ENCODE measurements at places on chromosomes 7 and 10.

DNA sequence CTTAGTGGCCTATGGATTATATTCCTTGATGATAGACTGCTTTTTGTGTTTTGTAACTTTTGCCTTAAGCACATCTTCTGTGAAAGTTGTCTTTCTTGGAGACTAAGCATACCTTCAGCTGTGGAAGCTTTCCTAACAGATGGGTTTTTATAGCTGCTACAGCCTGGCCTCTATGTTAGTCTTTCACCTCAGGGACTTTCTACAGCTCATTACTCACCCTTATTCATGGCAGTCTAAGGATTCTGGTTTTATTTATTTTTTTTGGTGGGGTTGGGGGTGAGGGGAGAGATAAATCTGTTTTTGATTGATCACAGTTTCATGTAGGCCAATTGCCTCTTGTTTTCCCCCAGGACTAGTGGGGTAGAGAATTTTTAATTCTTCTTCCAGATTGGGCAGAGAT, 219.9 kb downstream of the DKK1 start:
- DNase-seq: no peak

DNA sequence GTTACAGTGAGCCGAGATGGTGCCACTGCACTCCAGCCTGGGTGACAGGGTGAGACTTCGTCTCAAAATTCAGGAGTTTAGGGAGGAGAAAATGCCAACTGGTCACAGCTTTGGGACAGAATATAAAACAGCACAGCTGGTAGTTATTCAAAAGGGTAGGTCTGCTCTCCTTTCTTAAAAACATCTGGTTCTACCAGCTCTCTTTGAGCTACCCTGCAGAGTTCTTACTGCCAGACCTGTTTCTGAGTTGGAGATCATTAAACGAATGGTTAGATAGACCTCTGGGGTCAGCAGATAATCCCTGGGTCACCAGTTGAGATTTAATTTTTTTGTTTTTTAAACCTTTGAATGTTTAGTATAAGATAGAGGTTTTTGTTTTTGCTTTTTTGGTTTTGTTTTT, 52.6 kb downstream of the MCU start:
- DNase-seq: no peak

DNA sequence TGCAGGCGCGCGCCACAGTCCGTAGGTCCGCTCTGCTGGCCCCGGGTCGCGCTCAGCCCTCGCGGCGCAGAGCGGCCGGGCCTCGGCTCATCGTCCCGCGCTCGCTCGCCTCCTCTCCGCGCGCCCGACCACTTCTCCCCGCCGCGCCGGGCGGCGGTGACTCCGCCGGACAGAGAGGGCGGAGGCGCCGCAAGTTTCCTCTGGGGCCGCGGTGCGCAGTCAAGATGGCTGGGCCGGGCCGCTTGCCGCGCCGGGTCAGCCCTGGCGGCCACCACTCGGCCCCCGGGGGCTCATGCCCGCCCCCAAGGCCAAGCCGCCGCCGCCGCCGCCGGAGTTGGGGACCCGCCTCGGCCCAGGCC, 441 bp downstream of the FZD8 start:
- DNase-seq: no peak

- no peak for DNase-seq
Measured at GRCh38 chr7:6032167-6032566, 991 bp downstream of the ANKRD61 start.

DNA sequence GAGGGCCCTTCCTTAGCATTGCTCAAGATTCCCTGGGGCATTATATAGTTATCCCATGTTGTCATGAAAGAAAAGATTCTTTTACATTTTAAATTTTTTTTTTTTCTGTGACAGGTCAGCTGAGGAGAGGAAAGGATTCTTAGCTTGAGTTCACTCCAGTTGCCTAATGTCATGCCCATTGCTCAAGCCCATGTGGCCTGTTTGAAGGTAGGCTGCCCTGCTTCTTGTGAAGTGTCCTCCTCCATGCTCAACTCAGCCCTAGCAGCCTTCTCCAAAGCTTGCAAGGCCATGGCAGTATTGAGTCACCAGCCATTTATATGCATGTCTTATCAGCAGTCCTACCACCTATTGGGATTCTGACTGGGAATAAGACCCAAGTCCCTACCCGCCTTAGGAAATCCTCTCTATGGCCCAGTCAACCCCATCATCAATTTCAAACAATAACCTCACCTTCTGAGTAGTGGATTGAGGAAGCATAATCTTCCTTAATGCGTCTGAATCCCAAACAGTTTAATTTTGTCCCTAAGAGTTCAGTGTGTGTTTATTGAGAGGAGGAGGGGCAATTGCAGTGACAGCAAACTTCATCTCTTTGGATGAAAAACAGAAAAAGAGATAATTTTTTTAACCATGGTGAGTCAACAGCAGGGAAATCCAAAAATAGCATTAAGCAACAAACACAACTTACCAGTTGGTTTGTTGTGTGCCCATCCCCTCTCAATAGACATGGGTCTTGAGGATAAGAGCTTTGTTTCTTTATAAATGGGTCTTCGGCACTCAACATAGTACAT, 38.6 kb upstream of the WASL start:
- DNase-seq: no peak

GRCh38 chr7:77710861-77711260, 14.6 kb downstream of the RSBN1L start:
- no peak for DNase-seq

DNA sequence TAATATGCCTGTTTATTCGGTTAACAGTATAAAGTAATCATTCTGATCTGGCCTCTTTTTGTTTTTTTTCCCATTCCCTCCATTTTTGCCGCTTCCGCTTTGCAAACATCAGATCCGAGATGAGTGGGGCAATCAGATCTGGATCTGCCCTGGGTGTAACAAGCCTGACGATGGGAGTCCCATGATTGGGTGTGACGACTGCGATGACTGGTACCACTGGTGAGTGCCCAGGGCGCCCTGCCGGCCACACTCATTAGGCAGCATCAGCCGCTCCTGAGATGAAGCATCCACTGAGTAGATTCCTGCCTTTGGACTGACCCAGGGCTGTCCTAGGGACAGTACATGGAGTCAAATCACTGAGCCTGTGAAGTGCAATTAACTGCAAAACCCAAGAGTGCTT, 40.9 kb upstream of the GATA3 start:
- no peak for DNase-seq

DNA sequence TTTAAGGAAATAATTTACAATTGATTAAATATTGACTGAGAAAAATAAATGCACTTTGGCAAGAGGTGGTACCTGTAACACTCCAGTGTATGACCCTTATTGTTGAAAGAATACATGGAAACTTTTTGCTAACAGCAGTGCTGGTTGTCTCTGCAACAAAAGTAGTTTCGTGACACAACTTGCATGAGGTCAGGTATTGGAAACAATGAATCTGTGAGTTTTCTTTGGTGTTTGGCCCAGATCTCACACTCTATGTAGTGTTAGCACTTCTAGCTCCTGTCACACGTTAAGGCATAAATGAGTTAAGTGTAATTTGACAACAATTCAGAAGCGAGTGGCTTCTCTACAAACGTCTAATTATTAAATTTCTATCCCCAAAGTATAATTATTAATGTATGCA, 137.7 kb upstream of the MDFIC start:
- no peak for DNase-seq

DNA sequence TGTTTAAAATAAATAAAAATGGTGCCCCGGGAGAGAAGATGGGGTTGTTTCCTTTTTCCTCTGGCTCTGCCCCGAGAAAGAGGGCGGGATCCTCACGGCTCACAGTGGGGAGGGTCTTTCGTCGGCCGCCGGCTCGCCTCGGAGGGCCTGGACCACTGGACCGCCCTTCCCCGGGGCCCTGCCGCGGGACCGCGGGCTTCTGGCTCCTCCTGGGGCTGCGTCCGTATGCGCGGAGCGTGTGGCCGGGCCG, 3.5 kb upstream of the IGF2BP3 start:
- DNase-seq: no peak

DNA sequence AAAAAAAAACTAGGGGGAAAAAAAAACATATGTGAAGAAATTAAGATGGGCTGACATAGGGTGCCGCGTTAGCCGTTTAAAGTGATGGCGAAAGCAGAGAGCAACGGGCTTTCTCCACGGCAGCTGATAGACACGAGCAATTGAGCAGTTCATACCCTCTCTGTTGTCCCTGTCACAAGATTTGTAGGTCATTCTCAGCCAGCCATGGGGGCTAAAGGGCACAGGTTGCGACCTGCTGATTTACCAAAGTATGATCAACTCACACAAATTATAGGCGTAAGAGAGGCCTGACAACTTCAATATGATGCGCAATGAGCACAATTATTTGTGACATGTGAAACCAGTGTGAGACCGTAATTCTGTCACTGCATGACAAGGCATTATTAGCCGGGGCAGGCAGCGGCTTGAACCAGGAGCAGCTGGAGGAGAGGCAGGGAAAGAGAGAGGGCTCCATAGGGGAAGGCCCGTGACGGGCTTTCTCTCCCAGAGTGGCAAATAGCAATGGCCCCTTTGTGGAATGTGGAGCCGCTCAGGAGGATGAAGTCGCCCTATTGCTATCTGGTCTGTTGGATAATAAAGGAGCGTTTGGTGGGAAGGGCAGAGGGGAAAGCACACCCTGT, 195.1 kb upstream of the HABP2 start:
- DNase-seq: no peak

GRCh38 chr7:140967438-140967837, 42.7 kb upstream of the BRAF start:
- no peak for DNase-seq

DNA sequence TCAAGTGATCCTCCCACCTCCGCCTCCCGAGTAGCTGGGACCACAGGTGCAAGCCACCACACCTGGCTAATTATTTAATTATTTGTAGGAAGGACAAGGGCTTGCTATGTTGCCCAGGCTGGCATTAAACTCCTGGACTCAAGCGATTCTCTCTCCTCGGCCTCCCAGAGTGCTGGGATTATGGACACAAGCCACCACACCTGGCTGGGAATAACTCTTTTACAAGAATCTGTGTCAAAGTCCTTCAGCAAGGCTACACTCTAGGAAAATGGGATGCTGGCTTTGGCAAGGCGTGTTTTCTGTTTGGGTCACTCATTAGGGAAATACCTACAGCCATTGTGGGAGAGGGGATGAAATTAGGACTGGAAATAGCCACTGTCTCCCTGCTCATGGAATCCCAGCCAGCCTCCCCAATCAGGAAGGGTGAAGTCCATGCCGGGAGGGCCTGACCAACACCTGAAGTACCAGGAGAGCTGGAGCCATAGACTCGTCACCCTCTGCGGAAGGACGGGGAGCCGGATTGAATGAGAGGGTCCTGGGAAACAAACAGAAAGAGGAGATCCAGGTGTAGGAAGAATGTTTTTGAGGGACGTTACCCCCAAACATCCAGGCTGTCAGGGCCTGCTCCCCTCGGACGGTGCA, 72.2 kb upstream of the MYL10 start:
- DNase-seq: no peak

- DNase-seq: peak; percentile 9
Measured at GRCh38 chr10:85610381-85611092, 756.1 kb downstream of the GRID1 start.

DNA sequence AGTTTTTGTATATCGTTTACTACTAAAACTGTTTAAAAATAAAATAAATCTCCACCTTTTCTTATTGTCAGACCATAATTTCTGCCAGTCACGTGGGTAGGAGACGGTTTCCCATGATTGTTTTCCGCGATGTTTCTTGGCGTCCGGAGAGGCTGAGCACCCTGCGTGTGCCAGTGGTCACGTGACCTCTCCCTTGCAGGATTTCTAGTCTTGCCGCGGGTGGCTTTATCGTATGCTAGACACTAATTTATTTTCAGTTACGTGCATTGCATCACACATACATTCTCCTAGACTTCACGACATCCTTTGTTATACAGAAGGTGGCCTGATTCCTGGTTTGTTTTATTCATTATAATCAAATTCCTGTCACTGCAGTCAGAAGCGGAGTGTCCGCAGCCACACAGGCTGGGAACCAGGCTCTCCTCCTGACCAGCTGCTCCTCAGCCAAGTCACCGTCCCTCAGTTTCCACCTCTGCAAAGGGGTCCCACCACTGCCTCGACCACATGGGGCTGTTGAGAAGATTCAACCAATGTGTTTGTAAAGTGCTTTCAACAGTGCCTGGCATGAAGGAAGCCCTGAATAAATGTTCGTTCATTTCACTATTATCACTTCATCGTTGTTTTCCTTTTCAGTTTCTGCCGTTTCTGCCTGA, 203.2 kb upstream of the PPP2R2D start:
- peak; percentile 12 for DNase-seq

GRCh38 chr10:4407783-4408182, 418.2 kb upstream of the AKR1E2 start:
- DNase-seq: no peak

- DNase-seq: no peak
Measured at GRCh38 chr7:78959477-78959876, 494.0 kb downstream of the MAGI2 start.

GRCh38 chr10:74189999-74190421, 39.0 kb downstream of the ADK start:
- DNase-seq: no peak

DNA sequence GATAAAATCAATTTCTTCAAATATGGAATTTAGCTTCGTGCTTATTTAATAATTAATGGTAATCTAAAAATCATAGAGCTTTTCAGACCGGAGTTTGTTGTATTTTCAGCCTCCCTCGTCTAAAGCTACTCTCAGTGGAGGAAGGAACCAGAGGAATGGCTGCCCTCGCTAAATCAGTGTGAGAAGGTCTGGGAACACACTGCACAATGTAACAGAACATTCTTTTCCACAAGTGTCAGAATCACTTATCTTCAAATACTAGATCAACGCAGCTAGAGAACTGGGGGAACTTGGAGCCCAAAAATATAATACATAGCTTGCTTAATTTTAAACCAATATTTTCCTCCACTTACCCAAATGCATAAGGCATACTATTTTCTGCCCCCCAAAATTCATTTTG, 148.5 kb downstream of the MTERF1 start:
- DNase-seq: no peak

DNA sequence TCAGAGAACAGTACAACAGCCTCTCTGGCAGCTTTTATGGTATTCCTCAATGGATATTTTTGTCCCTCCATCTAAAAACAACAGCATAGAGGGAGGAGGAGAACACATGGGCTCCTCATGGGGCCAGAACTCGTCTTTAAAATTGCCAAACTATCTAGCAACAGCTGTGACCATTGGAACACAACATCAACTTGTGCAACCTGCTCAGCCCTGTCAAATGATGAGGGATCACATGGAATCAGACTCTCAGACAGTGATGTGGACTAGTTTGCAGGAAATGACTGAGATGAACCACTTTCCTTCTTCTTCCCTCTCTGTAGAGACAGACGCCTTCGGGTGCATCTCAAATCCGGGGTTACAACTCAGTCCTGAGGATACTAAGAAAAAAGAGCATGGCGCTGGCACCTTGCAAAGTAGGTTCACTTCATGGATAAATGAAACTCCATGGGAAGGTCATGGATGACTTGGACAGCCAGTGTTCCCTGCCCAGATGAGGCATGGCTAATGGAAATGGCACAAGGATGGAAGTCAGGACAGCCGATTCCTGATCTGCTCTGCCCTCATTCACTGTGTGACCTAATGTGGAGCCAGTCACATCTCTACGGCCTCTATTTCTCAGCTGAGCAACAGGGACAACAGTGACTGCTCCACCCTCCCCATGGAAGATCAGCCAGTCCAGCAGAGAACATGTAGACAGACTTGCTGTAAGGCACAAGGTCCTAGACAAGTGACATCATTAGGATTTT, 24.6 kb upstream of the DGKI start:
- DNase-seq: no peak

All from H9 (cell line).